BJ (cell line): ENCODE measurements at places on chromosomes 4 and X.
A peak's percentile ranks its signal among the peaks of the same experiment; 100 is the strongest.

DNA sequence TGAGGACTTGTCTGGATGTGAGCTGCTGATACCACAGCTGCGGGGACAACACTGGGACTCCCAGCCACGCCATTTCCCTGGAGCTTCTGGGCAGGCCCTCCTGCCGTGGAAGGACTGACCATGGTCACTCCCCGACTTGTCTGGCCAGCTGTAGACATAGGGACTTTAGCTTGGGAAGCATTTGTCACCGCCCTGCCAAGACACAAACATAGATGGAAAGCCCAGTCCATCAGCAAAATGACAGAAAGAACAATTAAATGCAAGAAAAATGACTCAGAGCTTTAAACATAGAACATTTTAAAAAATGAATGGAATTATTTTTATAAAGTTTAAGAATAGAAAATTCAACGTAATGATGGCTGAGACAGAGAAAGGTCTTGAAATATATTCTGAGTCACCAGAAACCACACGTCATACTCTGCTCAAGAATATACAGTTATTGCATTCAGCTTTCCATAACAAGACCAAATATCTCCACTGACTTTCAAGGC, 107.6 kb upstream of the CBR4 start:
- DNase-seq = peak; percentile 58

DNA sequence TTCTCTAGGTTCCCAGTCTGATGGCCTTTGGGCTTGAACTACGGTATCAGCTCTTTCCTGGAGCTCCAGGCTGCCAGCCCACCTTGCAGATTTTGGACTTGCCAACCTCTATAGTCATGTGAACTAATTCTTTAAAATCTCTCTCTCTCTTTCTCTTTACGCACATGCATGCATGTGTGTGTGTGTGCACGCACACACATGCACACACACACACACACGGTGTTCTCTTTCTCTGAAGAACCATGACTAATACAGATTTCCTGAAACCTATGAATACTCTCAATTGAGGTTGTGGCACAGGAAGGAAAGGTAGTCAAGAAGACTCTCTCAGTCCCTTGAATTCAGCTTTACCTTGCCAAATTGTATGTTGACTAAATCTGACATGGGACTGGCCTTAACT, 6.2 kb upstream of the ZCCHC13 start:
- no peak for DNase-seq

DNA sequence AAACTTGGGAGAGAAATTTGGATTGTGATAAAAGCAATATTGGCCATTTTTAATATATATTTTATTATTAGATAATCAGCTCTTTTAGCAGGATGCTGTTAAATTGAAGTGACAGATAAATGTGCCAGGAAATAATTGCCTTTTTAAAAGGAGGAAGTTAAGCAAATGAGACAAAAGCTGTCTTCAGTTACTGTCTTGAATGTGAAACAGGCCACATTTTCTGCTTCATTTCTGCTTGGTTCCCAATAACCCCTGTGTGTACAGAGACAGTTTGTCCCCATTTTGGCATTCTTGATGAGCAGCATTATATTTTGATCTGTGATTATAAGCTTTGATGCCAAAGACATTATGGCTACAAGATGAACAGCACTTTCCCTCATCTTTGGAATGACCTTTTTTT, 953 bp downstream of the EPGN start:
- DNase-seq = no peak

- no peak for DNase-seq
Observed at GRCh38 chrX:53116101-53116500, 22.2 kb downstream of the KANTR start.
